ENCODE measurements at places on chromosomes 7 and 10.

- no peak for DNase-seq
Measured at GRCh38 chr10:109937460-109938065, 14.3 kb upstream of the XPNPEP1 start.

DNA sequence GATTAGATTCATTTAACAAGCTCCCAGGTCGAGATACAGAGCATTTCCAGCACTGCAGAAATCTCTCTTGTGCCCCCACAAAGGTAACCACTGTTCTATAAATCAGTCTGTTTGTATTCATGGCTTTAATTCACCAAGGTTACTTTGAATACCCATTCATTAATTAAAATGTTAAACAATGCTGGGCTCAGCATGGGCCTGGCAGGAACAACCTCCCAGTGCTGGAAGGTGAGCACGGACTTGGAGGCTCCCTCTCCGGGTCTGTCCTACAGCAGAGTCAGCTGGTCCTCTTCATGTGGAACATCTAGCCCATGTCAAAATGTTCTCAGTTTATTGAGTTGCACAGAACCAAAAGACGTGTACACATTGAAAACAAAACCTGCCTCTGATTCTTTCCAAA is 15.6 kb upstream of the EFCAB10 start:
- DNase-seq: no peak

- no peak for DNase-seq
Measured at GRCh38 chr10:4790922-4791321, 35.1 kb upstream of the AKR1E2 start.

DNA sequence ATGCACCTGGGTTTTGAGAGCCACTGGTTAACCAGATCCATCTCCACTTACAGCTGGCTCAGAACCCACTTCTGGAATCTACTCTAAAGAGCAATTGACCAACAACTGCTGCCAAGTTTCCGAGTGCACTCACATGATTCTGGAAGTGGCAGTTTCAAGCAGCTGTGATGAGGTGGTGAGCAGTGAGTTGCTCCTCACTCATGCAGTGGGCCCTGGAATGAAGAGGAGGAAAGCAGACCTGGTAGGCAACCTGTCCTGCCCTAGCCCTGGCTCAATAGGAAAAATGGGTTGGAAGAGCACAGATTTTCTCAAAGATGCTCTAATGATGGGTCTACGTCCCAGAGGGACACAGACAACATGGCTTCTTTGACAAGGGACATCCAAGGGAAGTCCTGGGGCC is 70.7 kb upstream of the NPY start:
- no peak for DNase-seq

DNA sequence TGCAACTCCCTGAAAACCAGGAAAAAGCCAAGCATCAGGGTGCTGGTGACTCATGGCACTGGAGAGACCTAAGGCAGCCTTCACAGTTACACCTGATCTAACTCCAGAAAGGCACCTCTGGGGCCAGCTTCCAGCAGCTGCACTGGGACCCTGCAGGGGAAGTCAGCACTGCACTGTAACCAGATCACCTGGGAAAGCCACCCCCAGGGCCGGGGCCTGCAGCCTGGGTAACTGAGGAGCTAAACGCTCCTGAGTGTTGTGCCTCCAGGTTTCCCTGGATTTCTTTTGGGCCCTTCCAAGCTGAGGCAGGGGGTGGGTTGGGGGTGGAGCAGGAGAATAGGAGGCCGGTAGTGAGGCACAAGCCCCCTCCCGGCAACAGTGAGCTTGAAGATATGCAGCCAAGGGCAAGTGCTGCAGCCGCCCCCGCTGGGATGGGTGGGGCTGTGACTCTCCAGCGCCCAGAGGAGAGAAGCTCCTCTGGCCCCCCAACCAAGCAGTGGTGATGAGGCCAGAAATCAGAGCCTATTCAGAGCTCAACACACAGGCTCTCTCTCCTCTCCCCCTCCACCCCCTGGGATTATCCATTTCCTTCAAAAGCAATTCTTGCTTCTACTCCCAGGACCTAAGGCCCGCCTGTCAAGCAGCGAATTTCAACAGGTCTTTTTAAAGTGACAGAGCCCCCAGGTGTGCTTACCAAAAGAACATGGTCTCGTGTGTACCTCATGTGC is 2.6 kb downstream of the CXCL12 start:
- DNase-seq: no peak

DNA sequence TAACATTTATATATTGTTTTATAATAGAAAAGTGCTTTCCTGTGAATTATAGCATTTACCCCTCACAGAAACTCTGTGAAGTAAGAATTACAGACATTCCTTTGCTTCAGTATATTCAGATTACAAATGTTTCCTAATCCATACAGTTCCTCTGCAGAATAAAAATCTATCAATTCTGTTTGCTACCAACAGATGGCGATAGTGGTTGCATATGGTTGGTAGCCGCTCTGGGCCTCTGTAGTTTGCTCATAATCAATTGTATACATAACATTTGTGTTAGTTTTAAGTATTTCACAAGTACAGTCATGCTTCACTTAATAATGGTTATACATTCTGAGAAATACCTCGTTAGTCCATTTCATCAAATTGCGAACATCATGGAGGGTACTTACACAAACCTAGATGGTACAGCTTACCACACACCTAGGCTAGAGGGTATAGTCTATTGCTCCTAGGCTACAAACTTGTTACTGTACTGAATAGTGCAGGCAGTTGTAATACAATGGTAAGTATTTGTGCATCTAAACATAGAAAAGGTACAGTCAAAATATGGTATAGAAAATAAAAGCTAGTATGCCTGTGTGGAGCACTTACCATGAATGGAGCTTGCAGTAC is 94.4 kb upstream of the STEAP4 start:
- peak; percentile 10 for DNase-seq

DNA sequence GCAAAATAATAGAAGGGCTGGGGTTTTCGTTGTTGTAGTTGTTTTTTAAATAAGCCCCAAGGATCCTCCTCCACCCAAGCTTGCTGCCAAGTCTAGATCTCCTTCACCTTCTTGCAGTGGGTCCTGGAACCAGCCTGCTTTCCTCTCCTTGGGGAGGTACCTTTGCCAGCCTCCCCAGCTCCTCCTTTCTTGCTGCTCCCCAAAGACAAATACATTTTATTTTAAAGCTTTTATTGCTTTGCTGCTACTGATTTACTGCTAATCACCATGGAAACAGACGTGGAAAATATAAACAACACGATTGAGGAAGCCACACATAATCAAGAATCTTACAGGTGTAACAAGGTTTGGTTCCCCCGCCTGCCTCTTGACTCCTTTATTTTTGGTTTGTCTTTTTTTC is 17.4 kb upstream of the SLF2 start:
- DNase-seq: no peak

DNA sequence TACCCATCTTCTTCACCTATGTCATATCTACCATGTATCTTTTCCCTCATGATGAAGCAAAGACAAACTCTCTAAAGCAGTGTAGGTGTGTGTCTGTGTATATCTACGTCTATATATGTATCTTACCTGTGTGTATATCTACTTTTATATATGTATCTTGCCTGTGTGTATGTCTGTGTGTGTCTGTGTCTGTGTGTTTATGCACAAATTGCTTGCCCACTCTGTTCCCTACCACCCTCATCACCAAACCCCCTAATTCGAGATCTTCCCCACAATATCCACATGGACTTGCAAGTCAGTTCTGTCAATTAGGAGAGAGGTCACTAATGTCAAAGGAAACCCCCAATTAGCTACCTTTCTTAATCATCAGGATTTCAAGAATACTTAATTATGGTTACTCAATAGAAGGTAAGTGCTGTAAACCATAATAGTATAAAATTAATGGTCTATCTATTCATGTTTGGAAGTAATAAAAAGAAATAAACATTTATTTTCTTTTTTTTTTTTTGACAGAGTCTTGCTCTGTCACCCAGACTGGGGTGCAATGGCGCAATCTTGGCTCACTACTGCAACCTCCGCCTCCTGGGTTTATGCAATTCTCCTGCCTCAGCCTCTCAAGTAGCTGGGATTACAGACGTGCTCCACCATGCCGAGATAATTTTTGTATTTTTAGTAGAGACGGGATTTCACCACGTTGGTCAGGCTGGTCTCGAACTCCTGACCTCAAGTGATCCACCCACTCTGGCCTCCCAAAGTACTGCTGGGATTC is 43.6 kb downstream of the ANKRD61 start:
- no peak for DNase-seq

- DNase-seq: no peak
Measured at GRCh38 chr7:1225441-1226185, 7.1 kb upstream of the UNCX start.

DNA sequence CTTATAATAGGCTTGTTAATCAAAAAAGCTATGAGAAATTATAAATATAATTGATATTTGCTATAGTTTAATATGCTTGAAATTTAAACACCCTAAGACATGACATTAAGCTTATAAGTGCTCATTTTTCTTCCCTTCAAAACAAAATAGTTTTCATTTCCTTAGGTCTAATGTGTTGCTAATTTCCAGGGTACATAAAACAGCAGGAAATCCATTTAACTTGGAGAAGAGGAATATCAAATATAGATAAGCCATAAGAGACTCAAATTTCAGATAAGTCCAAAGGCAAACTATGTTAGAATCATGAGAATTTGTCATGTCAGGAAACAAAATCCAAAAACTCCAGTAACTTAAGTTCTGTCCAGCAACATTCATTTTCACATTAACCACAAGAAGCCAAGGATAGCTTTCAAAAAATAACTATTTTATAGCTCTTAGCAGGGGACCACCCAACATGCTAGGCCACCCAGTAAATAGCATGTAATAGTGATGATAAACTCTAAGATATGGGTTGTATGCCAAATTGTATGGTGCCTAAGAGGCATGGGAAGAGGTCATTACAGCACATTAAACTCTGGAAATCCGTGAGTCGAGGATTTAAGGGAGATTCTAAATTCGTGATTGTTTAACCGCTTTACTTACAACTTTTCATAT is 298.1 kb downstream of the CRPPA start:
- no peak for DNase-seq

All from COR-L47 (cell line).